Caco-2 (cell line): ENCODE measurements at places on chromosomes 12 and 14.

DNA sequence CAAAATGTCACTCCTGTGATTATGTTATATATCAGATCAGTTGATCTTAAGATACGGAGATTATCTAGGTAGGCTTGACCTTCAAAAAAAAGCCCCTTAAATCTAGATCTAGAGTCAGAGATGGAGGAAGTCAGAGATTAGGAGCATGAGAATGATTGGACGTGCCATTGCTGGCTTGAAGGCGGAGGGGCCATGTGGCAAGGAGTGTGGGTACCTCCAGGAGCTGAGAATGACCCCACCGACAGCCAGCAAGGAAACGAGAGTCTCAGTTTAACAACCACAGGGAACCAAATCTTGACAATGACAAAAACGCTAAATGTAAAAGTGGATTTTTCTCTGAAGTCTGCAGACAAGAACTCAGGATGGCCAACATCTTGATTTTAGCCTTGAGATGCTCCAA is 32.5 kb upstream of the MANSC4 start:
- no peak for DNase-seq

GRCh38 chr12:93740751-93741150 is 63.6 kb downstream of the CRADD start:
- DNase-seq, result no peak

DNA sequence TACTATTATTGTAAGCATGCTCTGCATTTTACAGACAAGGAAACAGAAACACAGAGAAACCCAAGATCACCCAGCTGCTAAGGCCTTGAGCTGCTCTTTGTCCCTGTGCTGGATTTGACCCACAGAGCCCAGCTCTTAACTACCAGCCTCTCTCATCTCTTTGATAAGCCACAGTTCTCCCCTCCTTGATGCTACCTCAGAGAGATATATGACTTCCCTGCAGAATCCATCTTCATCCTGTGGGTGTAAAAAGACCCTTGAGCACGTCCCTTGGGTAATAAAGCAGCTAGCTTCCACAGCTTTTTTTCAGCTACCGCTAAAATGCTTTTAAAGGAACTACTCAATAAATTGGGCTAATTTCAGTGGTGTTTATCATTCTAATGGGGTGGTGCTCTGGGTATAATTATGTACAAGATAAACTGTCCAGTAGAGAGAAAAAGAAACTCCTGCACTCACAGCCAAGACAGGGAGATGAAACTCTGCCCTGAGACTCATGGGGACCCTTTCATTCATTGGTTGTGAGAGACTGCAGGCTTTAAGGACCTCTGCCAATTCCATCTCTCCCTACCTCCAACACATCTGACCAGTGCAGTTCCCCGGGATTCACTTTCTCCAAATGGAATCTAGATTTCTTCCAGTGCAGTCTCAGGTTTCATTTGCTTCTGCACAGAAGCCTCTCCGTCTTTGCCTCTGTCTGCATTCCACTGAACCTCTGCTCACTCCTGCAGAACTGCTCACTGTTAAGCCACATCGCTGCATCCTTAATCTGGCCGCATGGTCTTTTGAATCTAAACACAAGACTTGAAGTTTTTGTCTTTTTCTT is 24.7 kb upstream of the NTF3 start:
- no peak for DNase-seq

DNA sequence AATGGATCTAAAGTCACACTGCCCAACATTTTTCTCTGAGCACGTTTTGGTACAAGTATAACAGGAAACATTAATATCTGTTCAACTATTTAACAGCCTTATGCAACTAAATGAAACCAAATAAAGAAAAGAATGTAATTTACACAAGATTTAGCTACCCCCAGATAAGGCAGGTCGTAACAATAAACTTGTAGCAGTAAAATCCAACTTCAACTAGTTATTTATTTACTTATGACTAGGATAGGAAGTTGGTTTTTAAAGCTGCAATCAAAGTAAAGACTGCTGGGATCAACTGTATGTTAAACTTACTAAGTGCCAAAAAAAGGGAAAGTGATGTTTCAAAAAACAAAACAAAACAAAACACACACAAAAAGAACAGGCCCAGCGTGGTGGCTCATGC is 30.9 kb downstream of the FERMT2 start:
- DNase-seq, result no peak

GRCh38 chr12:26318661-26319068 is 123.3 kb downstream of the SSPN start:
- DNase-seq, result peak; percentile 36

- DNase-seq, result no peak
Measured at GRCh38 chr14:53741479-53742232, 215.0 kb downstream of the BMP4 start.

DNA sequence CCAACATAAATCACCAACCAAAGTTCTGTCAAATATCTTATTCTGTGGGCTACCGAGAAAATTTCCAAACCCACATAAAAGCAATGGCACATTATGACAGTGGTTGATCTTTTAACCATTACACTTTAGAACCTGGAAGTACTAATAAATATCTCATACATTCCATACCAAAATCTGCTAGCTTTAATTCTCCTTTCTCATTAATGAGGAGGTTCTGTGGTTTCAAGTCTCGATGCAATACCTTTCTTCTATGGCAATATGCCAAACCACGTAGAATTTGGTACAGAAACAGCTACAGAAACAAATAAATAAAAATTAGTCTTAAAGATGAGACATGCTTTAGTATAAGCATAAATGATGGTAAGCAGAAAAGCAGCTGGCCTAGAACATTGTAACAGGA is 100.7 kb downstream of the ELK3 start:
- DNase-seq, result no peak

GRCh38 chr12:111085096-111085495 is 164.7 kb upstream of the MYL2 start:
- DNase-seq, result no peak

DNA sequence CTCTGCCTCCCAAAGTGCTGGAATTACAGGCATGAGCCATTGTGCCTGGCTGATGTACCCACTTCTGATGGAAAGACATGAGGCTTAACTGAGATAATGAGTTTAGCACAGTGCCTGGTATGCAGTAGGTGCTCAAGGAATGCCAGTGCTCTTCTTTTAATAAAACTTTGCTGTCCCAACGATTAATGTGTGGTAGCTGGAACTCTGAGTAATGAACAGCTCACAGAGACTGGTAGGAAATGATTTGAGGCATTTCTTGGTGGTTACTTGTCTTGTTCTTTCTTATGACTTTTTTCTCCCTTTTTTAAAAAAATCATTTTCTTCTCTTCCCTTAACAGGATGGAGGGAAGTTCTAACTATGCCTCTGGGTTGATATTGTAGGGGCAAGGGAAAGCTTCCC is 235.7 kb upstream of the PWP1 start:
- no peak for DNase-seq

DNA sequence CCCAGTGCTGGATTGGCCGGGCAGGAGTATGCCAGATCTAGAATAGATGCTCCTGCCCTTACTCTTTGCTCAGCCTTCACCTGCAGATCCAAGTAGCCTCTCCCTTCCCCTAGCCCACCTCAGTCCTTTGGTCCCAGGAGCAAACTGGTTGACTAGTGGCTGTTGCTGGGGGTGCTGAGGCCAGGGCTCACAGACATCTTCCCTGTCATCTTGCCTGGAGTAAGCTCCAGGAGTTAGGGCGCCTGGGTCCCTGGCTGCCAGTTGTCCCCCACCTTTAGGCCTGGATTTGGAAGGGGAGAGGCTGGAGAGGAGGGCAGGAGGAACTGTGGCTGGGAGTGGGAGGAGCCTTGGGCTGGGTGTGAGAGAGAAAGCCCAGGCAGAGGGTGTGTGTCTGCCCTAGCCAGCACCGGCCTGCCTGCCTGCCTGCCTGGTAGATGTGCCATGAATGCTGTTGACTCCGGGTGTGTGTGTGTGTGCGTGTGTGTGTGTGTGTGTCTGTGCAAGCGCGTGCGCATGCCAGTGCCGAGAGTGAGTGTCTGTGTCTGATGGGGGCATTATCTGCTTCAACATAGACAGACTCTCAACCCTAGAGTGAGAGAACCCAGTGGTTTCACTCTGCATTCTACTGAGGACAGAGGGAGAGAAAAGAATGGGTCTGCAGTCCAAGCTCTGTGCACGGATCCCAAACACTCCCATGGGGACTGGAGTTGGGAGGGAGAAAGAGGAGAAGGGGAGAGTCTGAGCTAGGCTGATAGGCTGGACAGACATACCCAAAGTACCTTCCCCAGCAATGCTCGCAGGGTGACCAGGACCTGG is 845 bp upstream of the RARG start:
- no peak for DNase-seq

GRCh38 chr12:126418400-126418799 is 1353.2 kb downstream of the AACS start:
- no peak for DNase-seq

DNA sequence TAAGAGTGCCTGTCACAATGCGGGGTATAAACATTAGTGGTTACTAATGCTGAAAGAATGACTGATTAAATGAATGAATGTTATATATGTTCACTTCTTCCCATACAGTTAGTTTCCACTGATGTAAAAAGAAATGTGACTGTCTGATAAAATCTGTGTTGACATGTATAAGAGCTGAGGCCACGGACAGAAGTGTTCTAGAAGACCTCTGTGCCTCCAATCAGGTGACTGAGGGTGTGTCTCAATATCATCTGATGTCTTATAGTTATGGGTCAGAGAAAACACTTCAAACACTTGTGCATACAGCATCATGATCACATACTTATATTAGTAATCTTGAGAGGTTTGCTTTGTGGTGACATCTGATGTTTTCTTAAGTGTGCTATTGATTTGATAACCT is 183.4 kb downstream of the TTC7B start:
- DNase-seq, result no peak

- no peak for DNase-seq
Measured at GRCh38 chr12:29722164-29722563, 61.6 kb downstream of the TMTC1 start.

DNA sequence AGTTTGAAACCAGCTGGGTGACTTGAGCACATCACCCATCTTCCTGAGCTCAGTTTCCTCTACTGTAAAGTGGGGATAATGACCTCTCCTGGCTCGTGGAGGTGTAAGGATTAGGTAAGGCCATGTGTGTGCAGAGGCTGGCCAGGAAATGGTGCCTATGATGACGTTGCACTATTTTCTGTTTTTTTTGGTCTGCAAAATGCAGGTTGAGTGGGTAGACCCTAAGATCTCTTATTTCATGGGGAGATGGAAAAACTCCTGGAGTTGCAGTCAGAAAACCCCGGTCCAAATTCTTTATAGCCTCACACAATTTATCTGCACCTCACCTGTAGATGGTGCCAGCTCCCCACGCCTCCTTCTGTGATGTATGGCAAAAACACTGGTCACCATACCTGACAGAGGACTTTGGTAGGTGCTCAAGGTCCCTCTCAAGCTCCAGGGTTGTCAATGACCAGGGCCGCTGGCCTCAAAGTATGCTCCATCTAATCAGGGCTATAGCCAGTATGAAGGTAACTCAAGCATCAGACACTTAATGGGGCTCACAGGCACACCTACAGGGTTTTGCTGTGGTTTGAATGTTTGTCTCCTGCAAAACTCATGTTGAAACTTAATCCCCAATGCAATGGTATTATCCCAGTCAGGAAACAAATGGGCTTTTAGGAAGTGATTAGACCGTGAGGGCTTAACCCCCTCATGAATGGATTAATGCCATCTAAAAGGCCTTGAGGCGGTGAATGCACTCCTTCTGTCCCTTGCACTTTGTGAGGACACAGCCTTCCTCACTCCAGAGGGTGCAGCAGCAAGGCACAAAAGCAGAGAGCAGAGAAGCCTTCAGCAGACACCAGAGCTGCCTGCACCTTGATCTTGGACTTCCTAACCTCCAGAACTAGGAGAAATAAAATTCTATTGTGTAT is 17.6 kb downstream of the C14orf132 start:
- DNase-seq, result peak; percentile 50

GRCh38 chr14:71773898-71774481 is 158.2 kb upstream of the RGS6 start:
- peak; percentile 50 for DNase-seq

- DNase-seq, result no peak
Measured at GRCh38 chr12:96434107-96434506, 33.9 kb upstream of the CDK17 start.

GRCh38 chr12:6218347-6218925 is 18.2 kb downstream of the CD9 start:
- DNase-seq, result no peak

DNA sequence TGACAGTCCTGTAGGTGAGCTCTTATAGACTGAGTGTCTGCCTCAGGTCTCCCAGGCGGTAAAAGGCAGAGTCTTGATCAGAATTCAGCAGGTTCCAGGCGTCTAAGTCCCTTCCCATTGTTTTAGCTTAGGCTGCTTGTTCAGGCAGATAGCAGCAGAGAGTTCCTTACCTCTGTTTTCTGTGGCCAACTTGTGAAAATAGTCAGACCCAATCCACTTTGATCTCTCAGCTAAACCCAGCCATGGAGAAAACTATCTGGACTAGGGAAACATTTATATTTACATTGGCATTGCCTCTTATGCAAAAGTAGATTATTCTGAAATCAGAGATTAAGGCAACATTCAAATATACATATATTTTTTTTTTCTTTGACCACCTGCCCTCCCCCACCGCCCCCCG is 21.4 kb downstream of the CCDC62 start:
- DNase-seq, result no peak

DNA sequence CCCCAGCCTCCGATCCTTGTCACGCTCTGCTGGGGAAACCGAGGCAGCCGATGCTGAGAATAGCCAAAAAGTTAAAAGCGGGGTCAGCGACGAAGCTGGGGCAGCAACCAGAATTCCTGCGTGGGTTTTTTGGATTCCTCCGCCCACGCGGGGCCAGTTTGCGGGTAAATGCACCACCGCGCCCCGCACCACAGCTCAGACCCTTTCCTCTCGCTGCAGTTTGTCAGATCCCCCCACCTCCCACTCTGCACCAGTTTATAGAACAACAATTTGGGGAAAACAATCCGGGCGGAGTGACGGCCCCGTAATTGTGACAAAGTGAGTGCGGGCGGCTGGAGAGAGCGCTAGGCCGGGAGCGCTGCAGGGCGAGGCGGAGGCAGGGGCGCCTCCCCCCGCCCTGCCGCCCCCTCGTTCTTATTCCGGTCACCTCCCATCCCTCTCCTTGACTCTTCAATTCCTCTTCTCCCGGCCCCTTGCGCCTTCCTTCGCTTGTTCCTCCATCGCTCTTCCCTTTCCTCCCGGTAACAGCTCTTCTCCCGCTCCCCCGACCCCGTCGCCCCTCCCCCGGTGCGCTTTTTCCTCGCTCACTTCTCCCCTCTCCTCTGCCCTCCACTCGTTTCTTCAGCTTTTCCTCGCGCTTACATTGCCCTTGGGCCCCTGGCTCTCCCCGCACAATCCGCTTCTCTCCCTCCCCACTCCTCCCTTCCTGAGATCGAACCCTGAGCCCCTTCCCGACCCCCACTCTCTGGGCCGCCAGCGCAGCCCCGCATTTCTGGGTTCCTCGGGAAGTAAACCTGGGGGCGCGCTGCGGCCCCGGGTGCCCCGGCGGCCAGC is 646 bp upstream of the DNAJC22 start:
- peak; percentile 32 for DNase-seq

- DNase-seq, result no peak
Measured at GRCh38 chr12:12194206-12194605, 72.6 kb downstream of the LRP6 start.

DNA sequence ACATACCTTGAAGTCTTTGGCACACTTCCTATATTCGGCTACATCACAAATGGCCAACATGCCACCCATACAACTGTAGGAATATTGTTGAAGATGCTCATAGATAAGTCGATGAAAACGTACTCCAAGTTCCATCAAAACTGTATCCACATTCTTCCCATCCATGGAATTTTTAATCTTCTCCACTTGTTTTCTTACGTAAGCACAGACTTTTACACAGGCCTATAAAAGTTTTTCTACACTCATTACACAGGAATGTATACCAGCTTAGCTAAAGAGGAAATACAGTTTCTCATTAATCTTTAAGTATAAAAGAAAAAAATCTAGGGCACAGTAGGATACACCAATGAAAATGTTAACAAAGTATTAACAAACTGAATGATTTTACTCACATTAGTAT is 59.1 kb downstream of the EXOC5 start:
- DNase-seq, result no peak

GRCh38 chr12:26614011-26614616 is 218.9 kb downstream of the ITPR2 start:
- peak; percentile 50 for DNase-seq
